CD4-positive, alpha-beta T cell treated with Interleukin-4 for 1 hour (primary cell): ENCODE measurements at places on chromosomes 4 and X.

- DNase-seq = no peak
These were observed 167.5 kb upstream of the DGKK start for GRCh38 chrX:50638123-50638522.

GRCh38 chrX:7586126-7586525, 256.8 kb upstream of the VCX start:
- DNase-seq = no peak

DNA sequence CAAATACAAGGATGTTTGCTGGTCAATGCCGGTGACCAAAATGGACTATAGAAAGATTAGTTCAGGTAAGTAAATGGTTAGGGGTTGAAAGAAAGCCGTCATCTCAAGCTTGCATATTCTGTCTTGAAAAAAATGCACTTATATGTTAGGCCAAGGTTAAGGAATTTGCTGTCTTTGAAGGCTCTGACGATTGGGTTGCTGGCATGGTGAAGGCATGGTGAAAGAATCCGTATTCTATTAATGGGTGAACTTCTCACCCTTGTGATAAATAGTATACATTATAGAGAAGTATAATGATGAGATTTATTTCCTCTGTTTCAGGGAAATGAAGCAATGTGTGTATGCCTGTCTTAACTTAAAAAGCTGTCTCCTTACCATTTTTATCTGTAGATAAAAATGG, 132.6 kb downstream of the ADGRL3 start:
- no peak for DNase-seq

GRCh38 chr4:118114720-118115119, 80.4 kb downstream of the NDST3 start:
- DNase-seq = no peak

GRCh38 chr4:5869966-5870619, 22.8 kb downstream of the CRMP1 start:
- DNase-seq = no peak

GRCh38 chrX:153474718-153475117, 4.3 kb upstream of the HAUS7 start:
- peak; percentile 56 for DNase-seq

GRCh38 chr4:24229978-24230377, 340.1 kb upstream of the PPARGC1A start:
- DNase-seq = no peak

DNA sequence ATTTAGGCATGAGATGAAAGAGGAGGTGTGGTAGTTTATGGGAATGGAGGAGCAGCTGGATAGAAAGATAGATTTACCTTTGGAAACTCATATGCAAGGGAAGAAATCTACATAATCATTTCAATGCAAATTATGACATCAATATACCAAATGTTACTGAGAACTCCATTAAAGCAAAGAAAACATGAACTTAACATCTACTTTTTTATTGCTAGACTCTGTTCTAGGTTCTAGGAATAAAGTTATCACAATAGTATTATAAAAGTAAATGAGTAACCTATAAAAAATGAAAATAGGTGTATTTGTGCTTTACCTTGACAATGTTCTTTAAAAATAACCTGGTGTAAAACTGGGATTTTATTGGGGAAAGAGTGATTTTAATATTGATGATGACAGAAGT, 221.6 kb upstream of the SLIT2 start:
- no peak for DNase-seq

GRCh38 chrX:148380650-148381561, 119.5 kb upstream of the AFF2 start:
- DNase-seq = peak; percentile 70

DNA sequence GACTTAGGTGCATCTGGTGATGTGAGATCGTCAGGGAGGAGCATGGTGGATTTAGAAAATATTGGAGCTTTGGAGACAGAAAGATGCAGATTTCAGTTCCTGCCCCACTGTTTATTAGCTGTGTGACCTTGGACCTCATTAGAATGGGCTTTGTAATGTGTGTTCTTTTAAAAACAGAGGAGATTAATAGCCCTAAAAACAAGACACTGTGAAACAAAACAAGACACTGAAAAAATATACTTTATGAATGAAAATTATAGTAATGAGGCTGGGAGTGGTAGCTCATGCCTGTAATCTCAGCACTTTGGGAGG, 79.5 kb downstream of the EVC start:
- no peak for DNase-seq

GRCh38 chr4:142202404-142203332, 566.3 kb downstream of the IL15 start:
- no peak for DNase-seq

- peak; percentile 25 for DNase-seq
These were observed 178.7 kb upstream of the RBPJ start for GRCh38 chr4:26141911-26142638.

DNA sequence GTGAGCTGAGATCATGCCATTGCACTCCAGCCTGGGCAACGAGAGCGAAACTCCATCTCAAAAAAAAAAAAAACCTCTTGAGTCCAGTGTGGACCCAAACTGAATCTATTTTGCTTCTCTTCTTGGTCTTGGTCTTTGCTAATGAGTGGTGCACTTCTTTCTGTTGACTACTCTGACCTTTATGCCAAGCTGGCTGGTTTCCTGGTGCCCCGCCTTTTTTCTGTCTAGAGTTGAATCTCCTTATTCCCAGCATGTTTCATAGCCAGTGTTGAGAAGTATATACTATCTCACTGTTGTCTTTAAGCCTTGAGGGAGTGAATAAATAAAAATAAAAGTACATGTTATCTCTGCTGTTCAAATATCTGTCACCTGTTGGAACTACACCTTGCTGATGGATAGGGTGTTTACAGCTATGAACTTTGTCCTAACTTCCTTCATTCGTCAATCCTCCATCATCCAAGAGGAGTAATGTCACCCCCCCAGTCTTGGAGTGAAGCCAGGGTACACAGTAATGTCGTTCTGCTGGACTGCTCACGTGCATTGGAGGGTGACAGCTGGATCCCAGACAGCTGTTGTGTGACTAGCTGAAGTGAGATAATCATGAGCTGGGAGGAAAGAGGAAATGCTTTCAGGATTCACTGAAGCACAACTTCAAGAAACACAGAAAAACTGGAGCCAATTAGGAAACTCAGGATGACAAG, 99.3 kb upstream of the PRKG2 start:
- DNase-seq = no peak

GRCh38 chrX:8981723-8982122, 52.2 kb downstream of the FAM9B start:
- no peak for DNase-seq

DNA sequence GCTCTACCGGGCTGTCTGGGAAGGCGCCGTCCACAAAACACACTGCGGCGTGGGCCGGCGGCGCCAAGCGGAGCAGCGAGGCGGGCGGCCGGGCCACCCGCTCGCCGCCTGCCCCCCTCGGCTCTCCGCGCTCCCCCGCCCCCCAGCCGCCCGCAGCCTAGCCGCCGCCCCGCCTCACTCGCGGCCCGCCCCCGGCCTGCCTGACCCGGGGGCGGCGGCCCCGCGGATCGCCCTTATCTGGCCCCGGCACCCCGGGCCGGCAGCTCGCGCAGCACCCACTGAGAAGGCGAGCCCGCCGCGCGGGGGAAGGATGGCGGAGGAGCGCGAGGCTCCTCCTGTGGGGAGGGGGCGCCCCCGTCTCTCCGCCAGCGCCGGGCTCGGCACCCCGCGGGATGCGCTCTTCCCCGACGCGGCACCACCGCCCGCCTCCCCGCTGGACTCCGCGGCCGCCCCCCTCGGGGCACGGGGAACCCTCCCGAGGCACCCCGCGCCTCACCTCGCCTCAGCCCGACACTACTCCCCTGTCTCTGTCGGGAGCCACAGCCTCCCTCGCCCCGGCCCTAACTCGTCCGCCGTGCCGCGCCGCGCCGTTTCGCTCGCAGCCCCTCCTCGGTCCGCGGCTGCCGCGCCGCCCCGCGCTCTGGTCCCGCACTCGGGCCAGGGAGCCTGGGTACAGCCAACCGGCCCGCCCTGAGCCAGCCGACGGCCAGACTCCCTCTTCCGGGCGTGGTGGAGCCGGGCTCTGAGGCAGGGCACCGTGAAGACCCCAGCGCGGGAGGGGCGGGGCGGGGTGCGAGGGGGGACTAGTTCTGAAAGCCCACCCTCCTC, 566 bp downstream of the ATP11C start:
- peak; percentile 51 for DNase-seq

DNA sequence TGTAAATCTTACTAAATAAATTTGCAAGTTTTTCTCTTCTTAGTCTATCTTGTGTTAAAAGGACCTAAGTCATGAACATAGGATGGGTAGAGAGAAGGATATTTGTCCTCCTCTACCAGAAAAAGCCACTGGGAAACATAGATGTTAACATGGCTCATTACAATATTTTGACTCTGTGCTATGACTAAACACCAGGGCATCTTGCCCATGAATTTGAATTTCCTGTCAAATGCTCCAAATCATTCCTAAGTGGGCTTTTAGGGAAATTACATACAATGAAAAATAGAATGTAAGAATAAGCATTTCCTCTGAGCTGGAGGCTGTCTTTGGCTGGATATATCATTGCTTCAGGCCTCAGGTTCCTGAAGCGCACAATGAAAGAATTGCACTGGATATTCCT, 39.1 kb downstream of the ANOS1 start:
- DNase-seq = no peak

DNA sequence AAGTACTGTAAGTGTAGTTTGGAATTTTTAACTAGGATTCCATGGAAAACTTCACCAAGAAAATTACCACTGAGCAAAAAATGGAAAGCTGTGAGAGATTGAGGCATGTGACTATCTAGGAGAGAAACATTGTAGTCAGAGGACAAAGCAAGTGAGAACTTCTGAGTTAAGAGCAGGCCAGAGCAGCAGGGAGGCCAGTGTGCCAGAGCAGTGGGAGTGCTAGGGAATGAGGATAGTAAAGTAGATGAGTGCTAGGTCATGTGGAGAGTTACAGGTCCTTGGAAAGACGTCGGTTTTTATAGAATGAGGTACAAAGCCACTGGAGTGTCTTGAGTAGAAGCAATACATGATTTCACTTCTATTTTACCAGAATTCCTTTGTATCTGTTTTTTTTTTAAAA, 52.7 kb upstream of the FAT4 start:
- no peak for DNase-seq

DNA sequence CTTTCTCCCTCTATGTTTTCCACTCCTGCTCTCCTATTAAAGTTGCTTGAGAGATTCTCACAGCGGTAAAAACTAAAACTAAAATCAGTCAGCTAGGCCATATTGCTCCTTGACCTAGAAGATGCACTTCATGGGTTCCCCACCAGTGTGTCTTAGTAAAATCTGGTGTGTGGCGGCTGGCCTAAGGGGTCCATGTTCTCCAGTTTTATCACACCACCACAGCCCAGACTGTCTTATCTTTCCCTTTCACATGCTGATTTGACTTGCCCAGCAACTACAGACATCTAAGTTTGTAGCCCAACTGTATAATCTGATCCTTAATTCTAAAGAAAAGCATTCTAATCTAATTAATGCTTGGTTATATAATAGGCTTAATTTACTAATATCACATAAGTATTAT, 68.0 kb downstream of the ATP8A1 start:
- DNase-seq = no peak

DNA sequence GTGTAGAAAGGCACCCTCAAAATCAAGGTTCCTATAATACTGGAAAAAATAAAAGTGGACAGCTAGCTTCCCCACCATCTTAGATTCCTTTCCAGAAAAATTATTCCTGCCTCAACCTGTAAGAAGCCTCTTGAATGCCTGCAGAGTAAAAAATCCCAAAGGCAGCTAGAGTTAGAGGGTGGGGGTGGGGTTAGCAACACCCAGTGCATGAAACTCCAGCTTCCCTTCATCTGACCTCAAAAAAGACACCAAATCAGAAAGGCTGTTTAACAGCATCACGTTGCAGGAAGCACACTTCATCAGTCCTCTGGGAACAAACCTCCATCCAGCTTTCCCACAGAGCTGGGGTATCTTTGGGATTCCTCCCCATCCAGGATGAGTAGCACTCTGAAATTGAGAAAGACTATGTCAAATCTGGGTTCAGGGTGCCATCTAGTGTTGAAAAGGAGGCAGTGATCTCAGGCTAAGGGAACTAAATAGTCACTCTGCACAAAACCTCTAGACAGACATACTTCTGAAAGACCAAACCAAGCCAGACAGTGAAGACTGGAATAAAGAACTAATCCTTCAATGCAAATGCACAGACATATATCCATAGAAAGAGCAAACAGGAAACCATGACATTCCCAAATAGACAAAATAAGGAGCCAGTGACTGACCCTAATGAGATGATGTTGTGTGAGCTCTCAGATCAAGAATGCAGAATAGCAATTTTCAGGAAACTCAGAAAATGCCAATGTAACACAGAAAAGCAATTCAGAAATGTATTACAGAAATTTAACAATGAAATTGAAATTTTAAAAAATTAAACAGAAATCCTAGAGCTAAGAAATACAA, 97.9 kb downstream of the ARHGEF9 start:
- peak; percentile 36 for DNase-seq

DNA sequence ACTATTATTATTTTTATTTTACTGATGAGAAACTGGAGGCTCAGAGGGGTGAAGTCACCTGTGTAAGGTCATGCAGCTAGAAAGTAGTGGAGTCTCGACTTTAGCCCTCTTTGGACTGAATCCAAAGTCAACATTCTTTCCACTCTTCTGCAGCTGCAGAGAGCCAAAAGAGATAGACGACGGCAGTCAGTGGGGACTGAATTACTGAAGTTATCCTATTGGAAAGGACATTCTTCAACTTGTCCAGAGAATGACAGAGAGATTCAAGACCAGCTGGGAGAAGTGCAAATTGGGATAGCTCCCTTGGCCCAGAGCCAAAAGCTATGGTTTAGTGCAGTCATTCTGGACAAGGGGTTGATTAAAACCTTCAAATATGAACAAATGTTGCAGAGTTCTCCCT, 42.5 kb downstream of the VGLL1 start:
- no peak for DNase-seq

DNA sequence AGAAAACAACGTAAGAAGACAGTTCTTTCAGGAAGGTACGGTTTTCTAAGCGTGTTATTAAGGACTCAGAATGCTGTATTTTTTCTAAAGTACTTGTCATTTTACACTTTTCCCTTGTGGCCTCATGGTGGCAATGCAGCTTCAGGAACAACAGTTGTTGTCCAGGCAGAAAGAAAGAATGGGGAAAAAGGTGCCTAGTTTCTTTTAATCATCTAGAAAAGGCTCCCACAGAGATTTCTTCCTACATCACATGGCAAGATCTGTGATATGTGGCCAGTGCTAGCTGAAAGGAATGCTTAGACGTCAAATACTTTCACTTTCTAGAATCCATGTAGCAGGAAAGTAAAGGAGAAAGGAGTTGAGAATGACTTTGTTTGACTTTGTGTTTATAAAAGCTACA, 49.0 kb upstream of the TRAM1L1 start:
- DNase-seq = no peak

GRCh38 chr4:7049739-7050138, 6.6 kb downstream of the TADA2B start:
- no peak for DNase-seq

DNA sequence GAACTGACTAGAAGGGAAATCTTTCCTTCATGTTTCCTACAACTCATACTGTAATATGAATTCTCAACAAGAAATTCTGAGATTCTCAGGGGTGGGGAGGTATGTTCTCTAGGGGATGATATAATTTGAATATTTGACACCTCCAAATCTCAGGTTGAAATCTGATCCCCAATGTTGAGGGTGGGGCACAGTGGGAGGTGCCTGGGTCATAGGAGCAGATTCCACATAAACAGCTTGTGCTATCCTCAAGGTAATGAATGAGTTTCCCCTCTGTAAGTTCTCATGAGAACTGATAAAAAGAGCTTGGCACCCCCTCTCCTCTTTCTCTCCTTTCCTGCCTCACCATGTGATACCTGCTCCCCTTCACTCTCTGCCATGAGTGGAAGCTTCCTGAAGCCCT, 21.5 kb downstream of the FBXW7 start:
- DNase-seq = no peak
